Esophagus muscularis mucosa (tissue), 4 donors: ENCODE measurements at places on chromosomes 6 and 20. TPM values are rescaled to one million over a fixed set of nuclear protein-coding genes. Genes with fewer than 3 reads are reported as not detected.

Gene VWA7
- 0.50 TPM for total RNA-seq

Gene OPRM1
- total RNA-seq: 0.40 TPM

GRCh38 chr6:157229132-157229618 is 94.1 kb downstream of the TMEM242 start:
- peaks cover 35% of the 10 kb centered on the region for H3K4me1 ChIP-seq
- DNase-seq: no peak
- no peak overlapping the region for H3K4me3 ChIP-seq
- H3K27me3 ChIP-seq: no peaks in the 10 kb centered on the region
- no peaks in the 10 kb centered on the region for H3K36me3 ChIP-seq
- H3K27ac ChIP-seq: no peak overlapping the region

DNA sequence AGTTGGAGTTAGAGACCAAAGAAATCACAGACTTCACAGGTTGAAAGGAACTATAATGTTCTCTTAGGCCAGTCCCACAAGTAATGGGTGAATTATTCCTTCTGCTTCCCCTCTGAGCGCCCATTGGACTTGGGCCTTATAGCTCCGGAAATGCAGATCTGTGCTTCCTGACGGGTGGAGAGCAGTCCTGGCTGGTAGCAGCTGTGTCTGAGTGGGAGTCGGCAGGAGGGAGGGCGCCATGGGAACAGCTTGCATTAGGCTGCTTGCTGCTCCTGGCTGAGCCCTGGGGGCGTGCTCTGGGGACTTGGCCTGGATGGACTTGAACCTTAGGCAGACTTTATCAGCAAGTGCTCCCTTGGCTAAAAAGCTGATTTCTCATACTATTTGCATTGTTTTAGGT is 18.4 kb upstream of the NUP153 start:
- no peak overlapping the region for H3K4me3 ChIP-seq
- DNase-seq: no peak
- H3K36me3 ChIP-seq: no peaks in the 10 kb centered on the region

- no peak for DNase-seq
- H3K4me1 ChIP-seq: peaks cover 52% of the 10 kb centered on the region
- no peak overlapping the region for H3K4me3 ChIP-seq
- no peaks in the 10 kb centered on the region for H3K27me3 ChIP-seq
- no peak overlapping the region for H3K27ac ChIP-seq
- H3K36me3 ChIP-seq: no peaks in the 10 kb centered on the region
These were observed 96.7 kb upstream of the FAM184A start for GRCh38 chr6:119174879-119175817.

DNA sequence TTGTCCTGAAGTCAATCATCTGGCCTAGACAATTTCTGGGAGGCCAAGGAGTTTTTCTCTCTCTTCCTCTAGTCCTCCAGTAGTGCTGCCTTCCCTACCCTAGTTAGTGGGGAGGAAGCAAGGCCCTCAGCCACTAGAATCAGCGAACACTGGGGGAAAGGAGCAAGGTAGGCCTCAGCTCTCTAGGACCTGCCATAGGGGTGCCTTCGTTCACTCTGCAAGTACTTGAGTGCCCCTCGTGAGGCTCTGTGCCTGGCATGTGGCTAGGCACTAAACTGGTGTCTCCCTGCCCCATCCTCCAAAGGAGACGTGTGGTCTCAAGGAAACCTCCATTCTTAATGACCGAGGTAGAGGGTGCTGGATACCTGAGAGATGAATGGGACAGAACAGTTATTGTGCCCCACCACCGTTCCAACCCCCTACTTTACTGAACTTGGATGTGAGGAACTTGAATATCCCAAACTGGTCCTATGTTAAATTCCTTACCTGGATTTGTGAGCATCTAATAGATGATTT is 1.1 kb downstream of the DEF6 start:
- H3K4me1 ChIP-seq: peaks cover 14% of the 10 kb centered on the region
- peaks cover 34% of the 10 kb centered on the region for H3K36me3 ChIP-seq
- no peaks in the 10 kb centered on the region for H3K27me3 ChIP-seq
- H3K27ac ChIP-seq: peak overlapping the region; percentile 63
- no peak for DNase-seq

DNA sequence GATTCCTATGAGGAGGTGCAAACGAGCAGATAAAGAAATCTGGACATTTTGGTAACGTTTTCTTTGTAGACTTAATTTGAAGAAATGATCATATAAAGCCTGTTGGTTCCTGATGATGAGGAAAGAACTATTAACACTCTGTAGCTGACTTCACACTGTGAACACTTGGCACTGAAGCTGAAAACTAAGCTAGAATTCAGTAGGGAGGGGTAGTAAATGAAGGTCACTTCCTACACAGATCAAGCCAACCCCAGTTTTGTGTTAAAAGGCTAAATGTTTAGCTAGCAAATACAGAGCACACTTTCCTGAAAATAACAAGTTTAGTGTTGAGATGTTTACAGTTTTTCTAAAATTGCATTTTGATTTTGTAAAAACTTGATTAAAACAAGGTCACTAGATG is 296.2 kb upstream of the PRDM1 start:
- no peak for DNase-seq
- no peaks in the 10 kb centered on the region for H3K36me3 ChIP-seq
- H3K4me1 ChIP-seq: no peaks in the 10 kb centered on the region
- H3K4me3 ChIP-seq: no peak overlapping the region
- no peak overlapping the region for H3K27ac ChIP-seq

DNA sequence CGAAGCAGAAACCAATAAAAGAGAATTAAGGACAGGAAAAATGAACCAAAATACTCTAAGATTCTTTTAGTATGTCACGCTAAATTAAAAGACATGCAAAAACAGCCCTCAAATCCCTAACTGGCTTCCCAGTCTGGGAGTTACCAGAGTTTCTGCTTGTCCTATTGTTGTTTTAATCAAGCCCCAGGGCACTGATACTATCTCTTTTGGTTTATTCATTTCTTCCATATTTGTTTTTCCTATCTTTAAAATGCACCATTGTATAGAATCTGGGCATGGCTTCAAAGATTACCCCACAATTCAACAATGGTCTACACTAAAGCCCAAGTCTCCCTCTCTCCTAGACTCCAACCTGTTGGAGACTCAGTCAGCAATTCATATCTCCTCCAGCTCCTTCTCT is 169.1 kb downstream of the MYLK4 start:
- peak; percentile 7 for DNase-seq
- no peaks in the 10 kb centered on the region for H3K27me3 ChIP-seq
- no peak overlapping the region for H3K27ac ChIP-seq
- no peak overlapping the region for H3K4me3 ChIP-seq
- H3K36me3 ChIP-seq: no peaks in the 10 kb centered on the region
- H3K4me1 ChIP-seq: no peaks in the 10 kb centered on the region
